ENCODE measurements at places on chromosomes 5 and 9.

DNA sequence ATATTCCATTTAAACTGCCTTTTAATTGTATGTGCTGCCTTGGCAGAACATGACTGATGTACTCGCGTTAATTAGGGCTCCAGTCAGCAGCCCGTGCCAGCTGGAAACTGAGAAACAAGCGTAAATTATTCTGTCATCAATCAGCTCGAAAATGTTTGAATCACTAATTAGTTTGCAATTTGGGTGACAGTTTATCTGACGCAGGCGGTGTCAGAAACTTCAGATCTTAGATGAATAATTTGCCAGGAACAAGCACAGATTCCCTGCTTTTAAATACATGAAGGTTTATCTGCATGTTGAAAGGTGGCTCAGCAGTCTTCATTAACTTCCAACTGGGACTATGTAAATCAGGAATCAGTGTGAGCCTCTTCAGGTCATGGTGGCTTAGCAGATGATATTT is 176.0 kb upstream of the TLE4 start:
- DNase-seq, result no peak

DNA sequence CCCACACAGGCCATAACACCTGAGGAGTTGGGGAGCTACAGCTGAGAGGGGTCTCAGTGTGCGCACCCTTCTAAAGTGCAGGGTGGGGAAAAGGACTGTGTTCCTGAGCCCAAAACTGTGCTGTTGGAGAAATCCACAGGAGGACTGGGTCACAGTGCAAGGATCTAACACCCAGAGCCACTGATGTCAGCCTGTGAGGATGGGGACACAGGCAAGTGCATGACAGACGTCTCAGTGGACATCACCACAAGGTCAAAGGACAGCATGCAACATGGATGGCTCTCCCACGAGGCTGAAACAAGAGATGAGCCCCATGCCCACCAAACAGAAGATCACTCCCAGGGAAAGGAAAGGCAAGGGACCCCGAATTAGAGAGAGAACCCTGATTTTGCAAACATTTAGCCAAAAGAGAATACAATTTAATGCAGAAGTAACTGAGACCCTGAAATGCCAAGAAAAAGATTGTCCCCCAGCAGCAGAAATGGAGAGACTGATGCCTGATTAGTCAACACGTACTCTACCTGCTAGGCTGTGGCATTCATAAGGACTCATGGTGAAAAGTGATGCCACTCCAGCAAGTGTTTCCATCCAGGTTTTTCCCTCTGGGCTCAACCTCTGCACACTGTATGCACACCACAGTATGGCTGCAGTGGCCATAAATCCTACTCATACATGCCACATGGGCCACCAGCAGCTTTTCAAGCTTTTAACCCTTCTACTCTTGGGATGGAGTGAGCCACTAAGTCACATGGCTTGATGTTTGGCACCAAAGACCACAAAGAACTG is 14.2 kb downstream of the KLF9 start:
- DNase-seq, result no peak

DNA sequence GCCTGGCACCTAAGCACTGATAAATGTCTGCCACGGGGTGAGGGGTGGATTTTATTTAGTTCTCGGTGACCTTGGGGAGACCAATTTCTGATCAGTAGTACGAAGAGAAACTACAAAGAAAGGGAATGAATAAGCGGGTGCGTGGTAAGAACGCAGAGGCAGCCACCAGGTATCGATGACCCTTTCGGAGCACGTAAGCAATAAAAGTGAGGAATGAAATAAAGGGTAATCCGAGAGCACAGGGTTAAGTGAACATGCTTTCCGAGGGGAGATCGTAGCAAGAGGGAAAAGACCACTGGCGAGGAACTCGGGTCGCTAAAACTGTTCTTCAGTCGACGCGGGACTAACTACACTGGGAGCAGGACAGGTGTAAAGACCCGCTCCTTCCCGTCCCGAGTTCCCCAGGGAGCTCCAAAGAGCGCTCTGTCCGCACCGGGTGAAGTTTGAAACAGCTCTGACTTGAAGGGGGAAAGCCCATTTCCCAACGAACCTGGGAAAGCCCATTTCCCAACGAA is 1.1 kb downstream of the ELOVL7 start:
- DNase-seq, result no peak

GRCh38 chr5:180689775-180690174 is 40.4 kb upstream of the FLT4 start:
- no peak for DNase-seq

- no peak for DNase-seq
Measured at GRCh38 chr9:1612886-1613285, 402.3 kb upstream of the SMARCA2 start.

GRCh38 chr5:57232293-57233033 is 58.6 kb downstream of the GPBP1 start:
- no peak for DNase-seq

- DNase-seq, result no peak
Measured at GRCh38 chr5:27038476-27038875, at the start of gene CDH9. Gene CDH9 (minus strand): TSS chr5:27038586. CDS start chr5:26988333, 50,253 bp downstream.

DNA sequence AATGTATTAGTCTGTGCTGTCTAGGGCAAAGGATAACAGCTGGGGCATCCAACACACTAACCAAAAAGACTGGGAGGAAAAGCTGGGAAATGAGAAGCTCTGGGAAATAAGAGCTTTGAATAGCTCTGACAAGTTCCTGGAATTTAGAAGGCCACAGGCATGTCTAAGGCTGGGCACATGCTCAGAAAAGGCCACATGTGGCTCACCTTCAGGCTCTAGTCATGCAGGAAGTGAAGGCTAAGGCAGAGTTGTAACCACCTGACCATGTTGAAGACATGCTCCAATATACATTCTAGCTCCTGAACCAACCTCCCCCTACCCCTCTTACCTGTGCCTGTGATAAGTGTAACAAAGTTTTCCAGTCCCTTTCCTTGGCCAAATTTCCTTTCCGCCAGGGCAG is 31.7 kb downstream of the CLTA start:
- no peak for DNase-seq

DNA sequence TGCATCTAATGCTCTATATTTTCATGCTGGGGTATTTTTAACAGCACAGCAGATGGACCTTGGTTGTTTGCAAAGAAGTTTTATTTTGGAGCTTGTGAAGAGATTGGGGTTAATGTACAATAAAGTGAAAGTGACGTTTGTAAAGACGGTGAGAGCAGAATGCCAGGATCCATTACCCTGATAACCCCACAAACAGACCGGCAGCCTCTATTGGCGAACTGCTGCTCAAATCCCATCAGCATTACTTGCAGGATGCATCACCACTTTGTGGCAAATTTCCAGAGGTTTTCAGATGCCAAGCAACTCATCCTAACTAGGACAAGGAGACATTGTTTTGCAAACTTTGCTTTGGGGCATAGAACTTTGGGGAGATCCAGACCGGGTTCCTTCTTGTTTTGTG is 383.3 kb upstream of the ZNF462 start:
- DNase-seq, result no peak
